NB4 (cell line): ENCODE measurements at places on chromosomes 16 and 17.

DNA sequence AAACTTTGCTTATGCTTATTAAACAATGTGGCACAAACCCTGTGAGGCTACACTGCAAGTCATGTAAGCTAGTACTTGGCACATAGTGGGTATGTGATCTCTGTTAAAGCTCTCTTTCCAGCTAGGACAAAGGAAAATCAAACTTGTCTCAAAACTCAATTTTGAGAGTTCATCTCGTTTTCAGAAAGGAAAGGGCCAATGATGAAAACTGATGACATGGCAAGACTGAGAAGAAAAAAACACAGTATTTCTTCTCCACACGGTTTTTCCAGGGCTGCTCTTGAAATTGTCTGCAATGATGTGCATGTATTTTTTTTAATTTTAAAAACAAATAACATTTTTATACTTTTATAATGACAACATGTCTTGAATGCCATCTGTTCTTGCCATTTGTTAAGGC, 389.8 kb downstream of the CA10 start:
- DNase-seq: no peak

- peak; percentile 39 for DNase-seq
Observed at GRCh38 chr16:58197314-58198012, 443 bp downstream of the CSNK2A2 start.

DNA sequence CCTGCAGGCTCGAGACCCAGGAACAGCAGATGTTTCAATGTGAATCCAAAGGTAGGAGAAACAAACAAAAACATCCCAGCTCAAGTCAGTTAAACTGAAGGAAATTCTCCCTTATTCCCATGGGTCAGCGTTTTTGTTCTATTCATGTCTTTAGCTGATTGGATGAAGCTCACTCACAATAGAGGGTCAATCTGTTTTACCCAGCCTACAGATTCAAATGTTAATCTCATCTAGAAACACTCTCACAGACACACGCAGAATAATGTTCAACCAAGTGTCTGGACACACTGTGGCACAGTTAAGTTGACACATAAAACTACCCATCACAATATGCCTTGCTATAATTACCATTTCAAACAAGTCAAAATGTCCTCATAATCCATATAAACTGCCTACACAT, 180.6 kb upstream of the CDH8 start:
- no peak for DNase-seq

DNA sequence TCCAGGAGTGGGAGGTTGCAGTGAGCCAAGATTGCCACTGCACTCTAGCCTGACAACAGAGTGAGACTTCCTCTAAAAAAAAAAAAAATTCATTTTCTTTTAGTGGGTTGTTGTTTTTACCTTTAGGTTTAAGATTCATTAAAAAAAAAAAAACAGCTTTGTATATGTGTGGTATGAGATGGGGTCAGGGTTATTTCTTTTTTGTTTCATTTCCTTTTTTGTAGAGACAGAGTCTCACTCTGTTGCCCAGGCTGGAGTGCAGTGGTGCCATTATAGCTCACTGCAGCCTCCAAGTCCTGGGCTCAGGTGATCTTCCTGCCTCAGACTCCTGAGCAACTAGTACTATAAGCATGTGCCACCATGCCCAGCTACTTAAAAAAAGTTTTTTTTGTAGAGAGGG, 47.0 kb downstream of the BCAS3 start:
- no peak for DNase-seq

- DNase-seq: peak; percentile 0
Observed at GRCh38 chr17:79952265-79952877, 83.3 kb downstream of the TBC1D16 start.

GRCh38 chr17:77421630-77421972, 280.8 kb downstream of the SEC14L1 start:
- DNase-seq: no peak

DNA sequence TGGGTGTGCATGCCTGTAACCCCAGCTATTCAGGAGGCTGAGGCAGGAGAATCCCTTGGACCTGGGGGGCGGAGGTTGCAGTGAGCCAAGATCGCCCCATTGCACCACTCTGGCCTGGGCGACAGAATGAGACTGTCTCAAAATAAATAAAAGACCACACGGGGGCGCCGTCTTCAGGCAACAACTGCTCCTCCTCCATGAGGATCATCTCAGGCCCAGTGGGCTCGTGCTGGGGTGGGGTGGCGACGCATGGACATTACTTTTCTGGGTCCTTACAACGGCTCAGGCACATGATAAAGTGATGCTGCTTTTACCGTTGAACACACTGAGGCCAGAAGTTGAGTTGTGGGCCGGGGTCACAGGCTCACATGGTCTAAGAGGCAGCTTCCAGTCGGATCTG, 56.2 kb downstream of the PRMT7 start:
- peak; percentile 87 for DNase-seq

GRCh38 chr16:8861563-8862308, 7.1 kb downstream of the CARHSP1 start:
- no peak for DNase-seq

GRCh38 chr16:57754354-57755060, 18.9 kb downstream of the KATNB1 start:
- DNase-seq: no peak

GRCh38 chr17:6456321-6456720, 12.1 kb downstream of the PIMREG start:
- DNase-seq: no peak

- no peak for DNase-seq
Observed at GRCh38 chr17:70994194-70994593, 824.9 kb downstream of the KCNJ2 start.

- DNase-seq: peak; percentile 26
Observed at GRCh38 chr17:4533523-4534504, 21.4 kb downstream of the MYBBP1A start.

DNA sequence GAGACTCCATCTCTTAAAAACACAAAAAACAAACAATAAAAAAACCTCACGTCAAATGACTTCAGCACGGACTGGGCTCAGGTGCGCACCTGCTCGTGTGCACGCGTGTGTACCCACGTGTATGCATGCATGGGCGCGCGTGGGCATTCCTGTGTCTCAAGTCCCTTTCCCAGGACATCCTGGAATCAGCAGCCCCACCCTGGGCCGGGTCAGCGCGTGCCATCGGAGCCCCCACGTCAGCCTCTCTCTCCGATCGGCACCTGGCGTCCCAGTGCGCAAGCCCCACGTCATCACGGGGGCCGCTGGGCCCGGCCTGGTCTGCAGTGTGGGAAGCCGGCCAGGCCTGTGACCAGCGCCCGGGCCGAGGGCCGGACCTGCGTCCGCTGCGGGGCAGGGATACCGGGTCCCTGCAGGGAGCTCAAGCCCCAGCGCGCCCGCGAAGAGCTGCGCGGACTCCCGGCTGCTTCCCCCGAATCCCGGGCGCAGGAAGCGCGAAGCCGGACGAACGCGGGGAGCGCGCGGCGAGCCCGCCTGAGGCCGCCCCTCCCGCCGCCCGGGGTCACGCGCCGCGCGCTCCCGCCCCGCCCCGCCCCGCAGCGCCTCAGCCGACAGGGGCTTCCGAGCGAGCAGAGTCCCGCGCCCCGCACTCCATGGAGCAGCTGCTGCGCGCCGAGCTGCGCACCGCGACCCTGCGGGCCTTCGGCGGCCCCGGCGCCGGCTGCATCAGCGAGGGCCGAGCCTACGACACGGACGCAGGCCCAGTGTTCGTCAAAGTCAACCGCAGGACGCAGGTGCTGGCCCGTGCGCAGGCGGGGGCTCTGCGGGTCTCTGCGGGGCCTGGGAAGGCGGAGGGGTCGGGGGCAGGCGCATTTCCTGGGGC, at the start of gene FN3K:
FN3K (plus strand) TSS at position 629 of the 880 bp plus-strand sequence; CDS start at position 651, 22 bp downstream.
- no peak for DNase-seq

DNA sequence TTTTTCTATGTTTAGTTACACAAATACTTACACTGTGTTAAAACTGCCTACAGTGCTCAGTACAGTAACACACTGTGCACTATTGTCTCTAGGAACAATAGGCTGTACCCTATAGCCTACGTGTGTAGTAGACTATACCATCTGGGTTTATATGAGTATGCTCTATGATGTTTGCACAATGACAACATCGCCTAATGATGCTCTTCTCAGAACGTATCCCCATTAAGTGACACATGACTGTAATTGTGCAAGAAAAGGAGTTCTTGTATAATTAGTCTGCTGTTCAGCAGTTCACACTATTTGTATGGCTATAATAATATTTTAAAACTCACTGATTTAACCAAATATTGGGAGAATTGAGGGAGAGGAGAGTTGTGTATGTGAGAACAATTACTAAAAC, 173.7 kb downstream of the TRIM37 start:
- DNase-seq: no peak

GRCh38 chr17:73902416-73903181, 258.4 kb upstream of the SDK2 start:
- no peak for DNase-seq

DNA sequence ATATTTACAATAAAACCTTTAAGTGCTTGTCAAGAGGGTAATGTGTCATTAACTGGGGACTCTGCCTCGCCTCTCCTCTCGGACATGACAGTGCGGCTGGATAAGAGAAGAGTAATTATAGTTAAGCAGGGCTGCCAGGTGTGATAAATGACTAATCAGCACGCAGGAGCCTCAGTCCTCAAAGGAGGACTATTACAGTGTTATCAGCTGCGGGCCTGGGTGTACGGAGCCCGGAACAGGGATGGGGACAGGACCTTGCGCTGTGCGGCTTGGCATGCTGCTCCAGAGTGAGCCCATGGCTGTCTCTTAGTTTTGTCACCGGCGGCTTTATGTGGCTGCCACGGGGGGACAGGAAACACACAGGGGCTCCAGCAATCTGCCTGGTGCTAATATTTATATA, 607.2 kb downstream of the MAF start:
- no peak for DNase-seq

GRCh38 chr17:73711184-73711583, 66.9 kb upstream of the SDK2 start:
- DNase-seq: peak; percentile 33

- DNase-seq: no peak
Observed at GRCh38 chr17:60127068-60128064, 22.4 kb upstream of the CA4 start.

DNA sequence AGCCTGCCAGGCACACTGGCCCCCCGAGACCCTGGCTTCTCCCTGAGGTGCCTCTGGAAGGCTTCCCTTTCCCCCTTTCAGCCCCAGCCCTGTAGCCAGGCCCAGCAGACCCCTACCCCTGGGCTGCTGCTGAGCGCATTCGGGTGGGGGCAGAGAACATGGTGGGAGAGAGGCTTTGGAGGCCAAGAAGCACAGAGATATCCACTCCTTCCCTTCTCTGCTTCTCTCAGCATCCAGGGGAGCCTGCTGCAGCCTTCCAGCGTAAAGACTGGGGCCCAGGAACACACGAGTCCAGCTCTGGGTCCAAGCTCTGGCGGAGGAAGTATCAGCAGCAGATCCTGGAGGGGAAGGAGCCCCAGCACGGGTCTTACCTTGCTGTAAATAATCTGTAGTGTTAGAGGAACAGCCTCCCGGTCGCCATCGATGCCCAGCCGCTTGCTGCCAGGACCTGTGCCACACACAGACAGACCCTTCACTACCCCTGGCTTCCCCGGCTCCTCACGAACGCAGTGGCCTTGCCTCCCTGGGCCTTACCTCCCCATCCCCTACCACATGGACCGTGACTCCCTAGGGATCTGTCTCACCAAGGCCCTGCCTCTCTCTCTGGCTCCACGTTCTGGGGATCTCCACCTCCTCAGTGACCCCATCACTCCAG, 17.0 kb upstream of the PIK3R6 start:
- DNase-seq: no peak

DNA sequence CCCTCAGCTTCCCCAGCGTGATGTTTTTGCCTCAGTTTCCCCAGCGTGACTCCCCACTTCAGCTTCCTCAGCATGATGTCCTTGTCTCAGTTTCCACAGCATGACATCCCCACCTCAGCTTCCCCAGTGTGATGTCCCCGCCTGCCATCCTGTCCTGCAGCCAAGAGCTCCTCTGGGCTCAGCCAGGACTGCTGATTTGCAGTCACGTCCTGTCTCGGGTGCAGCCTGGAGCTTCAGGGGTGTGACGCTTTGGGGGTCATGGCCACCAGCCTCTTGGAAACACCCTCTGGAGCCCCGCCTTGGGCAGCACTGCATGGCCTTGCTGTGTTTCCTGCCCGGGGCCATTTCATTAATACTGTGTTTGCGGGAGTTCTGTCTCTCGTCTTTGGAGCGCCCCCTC, 16.5 kb upstream of the NUDT16L1 start:
- no peak for DNase-seq

- DNase-seq: no peak
Observed at GRCh38 chr17:2302778-2303203, 794 bp downstream of the SMG6 start.

DNA sequence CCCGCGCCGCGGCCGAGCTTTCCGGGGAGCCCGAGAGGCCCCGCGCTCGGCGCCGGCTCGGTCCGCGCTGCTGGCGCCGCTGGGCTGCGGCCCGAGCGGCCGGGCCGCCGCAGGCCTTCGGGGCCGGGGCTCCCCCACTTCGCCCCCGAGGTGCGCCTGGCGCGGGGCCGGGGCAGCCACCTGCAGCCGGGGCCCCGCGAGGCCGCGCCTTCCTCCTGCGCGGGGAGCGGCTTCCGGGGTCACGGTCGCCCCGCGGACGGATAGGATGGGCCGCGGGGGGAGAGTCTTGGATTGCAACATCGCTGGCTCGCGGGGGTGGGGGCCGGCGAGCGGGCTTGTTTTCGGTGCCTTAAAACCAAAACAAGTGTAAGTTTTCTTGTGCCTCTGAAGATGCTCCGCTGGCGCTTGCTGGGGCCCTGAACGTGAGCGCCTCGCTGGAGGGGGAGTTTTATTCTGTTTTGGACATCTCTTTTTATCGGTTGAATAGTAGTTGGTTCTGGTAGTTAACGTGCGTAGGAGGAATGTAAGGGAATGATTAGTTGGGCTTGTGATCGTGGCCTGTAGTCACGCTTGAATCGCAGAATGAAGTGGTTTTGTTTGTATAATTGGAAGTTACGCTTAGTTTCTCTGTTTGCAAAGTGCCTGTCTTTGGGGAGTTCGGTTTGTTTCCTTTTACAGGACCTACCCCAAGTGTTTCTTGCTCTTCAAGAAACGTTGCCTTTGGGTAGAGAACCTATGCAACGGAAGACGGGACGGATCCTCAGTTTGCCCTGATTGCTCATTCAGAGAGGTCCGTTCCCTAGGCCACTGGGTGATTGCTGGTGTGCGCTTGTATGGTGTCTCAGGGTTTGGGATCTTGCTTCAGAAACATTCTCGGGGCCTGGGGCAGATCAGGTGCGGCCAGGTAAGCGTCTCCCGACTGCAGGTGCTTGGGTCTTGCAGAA, 724 bp downstream of the UBE2I start:
- DNase-seq: peak; percentile 68

DNA sequence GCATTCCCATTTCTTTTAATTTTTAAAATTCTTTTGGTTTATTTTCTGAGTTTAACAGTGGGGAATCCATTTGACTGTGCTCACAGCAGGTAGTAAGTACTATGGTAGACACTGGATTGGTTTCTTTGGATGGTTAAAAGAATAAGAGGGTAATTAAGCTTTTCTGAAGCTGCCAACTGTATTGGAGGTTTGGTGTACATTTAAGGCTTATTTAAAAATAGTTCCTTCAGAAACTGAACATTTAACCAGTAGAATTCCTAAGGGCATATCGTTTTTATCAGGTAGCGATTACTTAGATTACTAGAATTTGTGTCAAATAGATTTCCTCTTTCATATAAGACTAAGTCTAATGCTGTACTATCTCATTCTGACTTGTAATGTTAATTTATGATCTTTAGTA, 162.4 kb downstream of the PPM1E start:
- no peak for DNase-seq

DNA sequence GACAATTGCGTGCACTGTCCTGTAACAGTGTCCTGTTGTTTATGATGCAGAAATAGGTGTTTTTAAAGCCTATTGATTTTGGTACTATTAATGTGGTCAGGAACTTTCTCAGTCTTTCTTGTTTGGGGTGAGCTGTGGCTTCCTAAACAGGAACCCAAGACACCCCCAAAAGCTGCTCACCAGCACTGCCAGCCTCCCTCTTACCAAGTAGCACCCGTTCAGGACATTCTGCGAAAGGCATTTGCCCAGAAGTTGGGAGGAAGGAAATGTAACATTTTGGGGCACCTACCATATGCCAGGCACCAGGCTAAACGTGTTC, 21.6 kb upstream of the STH start:
- DNase-seq: no peak
